ENCODE measurements at places on chromosomes 5 and 9. TPM values are rescaled to one million over a fixed set of nuclear protein-coding genes. Genes with fewer than 3 reads are reported as not detected.

DNA sequence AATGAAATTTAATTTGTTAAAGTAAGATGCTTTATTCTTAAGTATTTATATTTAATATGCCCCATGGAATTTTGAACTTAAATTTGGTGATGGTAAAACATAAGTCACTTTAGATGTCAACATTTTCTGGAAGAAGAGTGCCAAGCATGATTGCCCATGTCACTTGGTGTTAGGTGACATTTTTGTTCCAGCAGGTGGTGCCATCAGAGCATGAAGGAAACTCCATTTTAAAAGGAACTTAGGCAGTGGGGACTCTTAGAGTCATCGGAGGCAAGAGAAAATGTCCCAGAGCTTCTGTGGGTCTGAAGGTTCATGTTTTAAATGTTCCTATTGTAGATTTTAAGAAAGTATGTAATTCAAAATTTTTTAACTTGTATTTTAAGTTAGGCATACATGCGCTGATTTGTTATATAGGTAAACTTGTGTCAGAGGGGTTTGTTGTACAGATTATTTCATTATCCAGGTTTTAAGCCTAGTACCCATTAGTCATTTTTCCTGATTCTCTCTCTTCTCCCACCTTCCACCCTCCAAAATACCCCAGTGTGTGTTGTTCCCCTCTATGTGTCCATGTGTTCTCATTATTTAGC, 789.3 kb downstream of the SEMA5A start:
- DNase-seq = peak; percentile 59

GRCh38 chr9:36867672-36868471, 166.2 kb downstream of the PAX5 start:
- DNase-seq = no peak

GRCh38 chr5:184471-184870, 6.8 kb upstream of the LRRC14B start:
- no peak for DNase-seq

The SLC46A2 gene
- total RNA-seq = not detected

The SLC6A19 gene
- total RNA-seq = not detected

The CCNO gene
- total RNA-seq = 4.9 TPM

All from A172 (cell line).